ENCODE measurements at places on chromosomes 1 and 21.

DNA sequence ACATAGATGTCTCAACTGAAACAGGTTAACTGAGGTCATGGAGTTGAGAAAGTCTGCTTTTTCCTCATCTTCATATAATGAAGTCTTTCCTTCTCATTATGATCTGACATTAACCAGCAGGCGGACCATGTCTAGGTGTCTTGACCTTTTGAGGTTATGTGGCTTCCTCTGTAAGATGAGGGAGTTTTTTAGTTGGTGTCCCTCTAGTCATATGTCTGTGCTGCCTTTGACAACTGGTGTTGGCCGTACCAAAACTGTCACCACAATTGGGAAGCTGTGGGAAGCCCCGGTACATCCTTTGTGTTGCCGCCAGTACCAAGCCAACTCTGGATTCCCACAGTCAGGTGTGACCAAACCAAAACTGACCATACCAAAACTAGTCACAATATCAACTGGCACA lies 105.1 kb downstream of the PBX1 start:
- DNase-seq: no peak

- DNase-seq: no peak
Measured at GRCh38 chr1:231185391-231185790, 23.5 kb downstream of the TRIM67 start.

- no peak for DNase-seq
Measured at GRCh38 chr1:32346532-32347157, 10.6 kb upstream of the MARCKSL1 start.

- no peak for DNase-seq
Measured at GRCh38 chr21:27817902-27818623, 851.2 kb upstream of the ADAMTS5 start.

- no peak for DNase-seq
Measured at GRCh38 chr1:152442765-152443164, 28.7 kb upstream of the CRNN start.
